ENCODE measurements at places on chromosomes 13 and 19. TPM values are rescaled to one million over a fixed set of nuclear protein-coding genes. Genes with fewer than 3 reads are reported as not detected.

FGF21 gene
- total RNA-seq: not detected

FFAR1 gene
- total RNA-seq: not detected

ZNF571 gene
- 1.3 TPM for total RNA-seq

ZNF888 gene
- total RNA-seq: 0.74 TPM

DPF1 gene
- total RNA-seq: 0.40 TPM

DIRAS1 gene
- 0.13 TPM for total RNA-seq

TINCR gene
- total RNA-seq: 0.81 TPM
